GM06990 (cell line): ENCODE measurements at places on chromosomes 6 and 20.

DNA sequence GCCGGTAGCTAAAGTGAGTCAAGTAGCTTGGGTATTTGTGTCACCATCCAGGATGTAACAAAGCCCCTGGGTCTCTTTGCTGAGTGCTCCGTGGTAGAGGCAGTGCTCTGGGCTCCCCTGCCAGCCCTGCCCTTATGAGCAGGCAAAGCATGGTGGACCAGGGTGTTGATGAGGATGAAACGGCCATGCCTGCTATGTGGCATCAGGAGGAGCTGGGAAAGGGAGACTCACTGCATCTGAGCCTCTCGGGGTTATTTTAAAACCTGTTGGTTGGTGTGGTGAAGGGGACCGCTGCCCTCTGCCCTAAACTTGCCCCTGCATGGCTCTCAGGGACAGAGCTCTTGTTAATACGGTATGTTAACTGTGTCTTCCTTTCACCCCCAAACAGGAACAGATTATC is 143.1 kb downstream of the DTNBP1 start:
- DNase-seq: no peak

DNA sequence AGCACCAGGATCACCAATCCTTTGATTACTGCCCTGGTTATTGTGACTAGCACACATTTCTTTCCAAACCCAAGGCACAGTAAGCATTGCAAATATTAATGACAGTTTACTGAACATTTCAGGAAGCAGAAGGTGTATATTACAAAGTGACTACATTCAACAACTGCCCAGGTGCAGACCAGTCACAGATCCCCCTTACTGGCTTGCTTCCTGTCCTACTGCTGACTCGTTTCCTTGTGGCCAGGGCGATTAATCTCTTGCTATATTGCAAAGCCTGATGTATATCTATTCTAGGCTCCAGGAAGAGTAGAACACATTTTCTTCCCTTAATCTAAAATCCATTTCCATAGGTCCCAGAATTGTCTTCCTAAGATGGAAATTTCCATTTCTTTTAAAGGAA is 77.2 kb upstream of the EPHA7 start:
- DNase-seq: no peak

DNA sequence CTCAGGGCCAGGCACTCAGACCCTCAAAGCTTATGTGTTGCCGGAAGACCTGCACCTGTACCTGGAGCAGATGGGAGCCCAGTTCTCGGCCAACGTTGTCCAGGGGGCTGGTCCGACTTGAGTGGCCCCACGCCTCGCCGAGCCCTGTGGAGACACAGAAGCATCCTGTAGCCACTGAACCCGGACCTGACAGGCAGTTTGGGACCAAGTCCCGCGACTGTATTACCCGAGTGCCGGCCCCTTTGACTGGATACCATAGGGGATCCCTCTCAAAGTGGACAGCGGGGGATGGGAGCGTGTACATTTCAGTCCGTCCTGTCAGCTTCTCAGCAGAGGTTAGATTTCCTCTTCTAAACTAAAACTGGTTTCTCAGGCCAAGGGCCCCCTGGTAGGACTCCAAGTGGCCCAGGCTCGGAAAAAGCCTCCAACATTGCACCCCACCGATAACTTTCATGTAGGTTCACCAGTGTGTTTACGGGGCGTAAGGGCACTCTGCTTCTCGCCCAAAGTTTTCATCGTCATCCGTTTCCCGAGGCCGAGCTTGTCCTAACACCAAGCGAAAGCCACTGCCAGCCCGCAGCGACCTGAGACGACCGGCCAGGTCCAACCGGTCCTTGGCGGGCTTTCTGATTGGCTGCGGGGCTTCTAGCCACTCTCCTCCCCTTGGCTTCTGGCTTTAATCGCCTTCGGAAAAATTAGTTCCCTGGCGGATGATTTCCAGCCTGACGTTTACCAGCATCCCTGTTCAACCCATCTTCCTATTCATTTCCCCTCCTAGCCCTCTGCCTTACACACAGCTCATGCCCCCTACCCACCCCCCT is 10.8 kb downstream of the SIM1 start:
- DNase-seq: no peak

DNA sequence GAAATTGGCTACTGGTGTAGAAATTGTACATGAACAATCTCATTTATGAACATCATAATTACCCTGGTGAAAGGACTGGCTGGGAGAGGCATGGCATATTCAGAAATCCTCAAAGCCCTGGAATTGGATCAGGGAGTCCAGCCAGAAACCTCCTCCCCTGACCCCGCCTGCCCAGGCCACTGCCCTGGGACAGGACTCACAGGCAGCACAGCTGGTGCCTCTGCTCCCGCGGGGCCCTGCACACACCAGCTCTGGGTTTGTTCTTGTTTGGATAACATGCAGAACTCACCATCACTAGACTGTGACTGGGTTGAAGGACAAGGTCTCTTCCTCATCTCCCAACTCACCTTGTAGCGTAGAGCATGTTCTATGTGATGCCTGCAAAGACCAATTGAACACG is 56.2 kb downstream of the AGPAT4 start:
- no peak for DNase-seq

DNA sequence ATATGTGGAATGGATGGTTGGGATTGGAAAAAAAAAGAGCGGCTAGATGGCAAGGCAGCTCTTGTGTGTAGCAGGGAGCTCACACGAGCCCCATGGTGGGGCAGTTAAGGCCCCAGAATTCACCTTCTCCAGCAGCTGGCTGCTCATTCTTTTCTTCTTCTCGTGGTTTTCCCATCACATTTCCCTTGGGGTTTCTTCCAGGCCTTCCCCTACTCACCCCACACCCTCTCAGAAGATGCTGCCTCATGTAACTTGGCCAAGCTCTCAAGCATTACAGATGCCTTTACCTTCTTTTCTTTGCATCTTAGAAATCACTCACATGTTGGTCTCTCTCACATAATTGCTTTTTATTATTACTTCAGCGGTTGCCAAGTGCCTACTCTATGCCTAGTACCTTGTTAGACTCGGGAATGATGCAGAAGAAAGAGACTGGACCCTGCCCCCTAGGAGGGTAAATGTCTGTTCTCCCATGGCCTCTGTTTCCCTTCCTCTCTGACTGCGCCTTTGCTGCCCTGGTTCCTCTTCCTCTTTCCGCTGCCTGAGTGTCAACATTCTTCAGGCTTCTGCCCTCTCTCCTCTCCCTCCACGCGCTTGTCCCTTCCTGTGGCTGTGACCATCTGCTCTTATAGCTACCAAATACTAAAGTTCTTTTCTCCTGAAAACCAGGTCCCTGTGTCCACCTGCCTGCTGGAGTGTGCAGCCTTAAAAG is 28.6 kb downstream of the PPARD start:
- no peak for DNase-seq

DNA sequence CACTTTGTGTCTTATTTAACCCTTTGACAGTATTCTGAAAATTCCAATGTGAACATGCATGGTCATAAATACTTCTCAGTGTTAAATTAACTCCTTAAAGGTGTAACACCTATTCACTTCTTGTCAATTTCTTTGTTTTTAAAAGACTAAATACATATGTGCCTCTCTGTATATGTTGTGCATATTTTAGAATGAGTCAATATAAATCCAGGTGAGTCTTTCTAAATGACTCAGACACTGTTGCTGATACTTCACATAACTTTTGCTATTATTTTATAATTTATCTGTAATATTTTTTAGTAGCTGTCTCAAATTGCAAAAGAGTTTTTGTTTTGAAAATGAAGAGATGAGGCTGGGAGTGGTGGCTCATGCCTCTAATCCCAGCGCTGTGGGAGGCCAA is 36.0 kb downstream of the TIAM2 start:
- DNase-seq: no peak

DNA sequence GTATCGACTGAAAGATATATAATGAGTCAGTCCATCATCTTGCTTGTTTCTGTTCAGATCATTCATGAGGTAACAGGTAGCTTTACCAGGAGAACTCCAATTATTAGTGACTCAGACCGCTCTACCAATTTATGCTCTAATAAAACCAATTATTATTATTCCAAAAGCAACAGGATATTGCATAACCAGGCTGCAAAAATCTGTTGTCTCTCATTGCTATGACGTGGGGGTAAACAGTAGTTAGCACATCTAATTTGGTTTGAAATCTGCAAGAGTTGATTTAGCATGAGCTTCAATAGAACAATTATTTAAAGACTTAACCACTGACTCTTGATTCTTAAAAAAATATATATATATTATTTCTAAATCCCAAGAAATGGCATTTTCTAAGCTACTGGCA is 90.9 kb upstream of the MAP7 start:
- no peak for DNase-seq

GRCh38 chr6:143507358-143508145 is 4.0 kb downstream of the FUCA2 start:
- DNase-seq: peak; percentile 13

- DNase-seq: no peak
These were observed 118.0 kb upstream of the MAN1A1 start for GRCh38 chr6:119467488-119468081.

DNA sequence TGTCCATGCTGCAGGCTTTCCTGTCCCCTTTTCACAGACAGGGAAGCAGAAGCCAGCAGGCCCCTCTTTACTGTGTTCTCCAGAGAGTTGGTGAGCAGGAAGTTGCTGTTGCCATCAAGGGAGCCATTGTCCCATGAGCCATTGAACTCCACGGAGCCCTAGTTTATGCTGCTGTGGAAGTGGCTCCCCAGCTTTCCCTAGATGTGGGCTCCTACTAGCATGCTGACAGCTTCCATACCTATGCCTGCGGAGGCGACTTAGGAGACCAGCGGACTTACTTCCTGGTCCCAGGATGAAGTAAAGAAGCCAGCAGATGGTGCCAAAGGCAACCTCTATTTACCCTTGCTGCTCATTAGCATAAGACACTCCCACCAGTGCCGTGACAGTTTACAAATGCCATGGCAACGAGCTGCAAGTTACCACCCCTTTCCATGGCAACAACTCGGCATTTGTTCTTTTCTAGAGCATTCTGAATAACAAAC is 30.8 kb upstream of the FKBP1A start:
- no peak for DNase-seq

DNA sequence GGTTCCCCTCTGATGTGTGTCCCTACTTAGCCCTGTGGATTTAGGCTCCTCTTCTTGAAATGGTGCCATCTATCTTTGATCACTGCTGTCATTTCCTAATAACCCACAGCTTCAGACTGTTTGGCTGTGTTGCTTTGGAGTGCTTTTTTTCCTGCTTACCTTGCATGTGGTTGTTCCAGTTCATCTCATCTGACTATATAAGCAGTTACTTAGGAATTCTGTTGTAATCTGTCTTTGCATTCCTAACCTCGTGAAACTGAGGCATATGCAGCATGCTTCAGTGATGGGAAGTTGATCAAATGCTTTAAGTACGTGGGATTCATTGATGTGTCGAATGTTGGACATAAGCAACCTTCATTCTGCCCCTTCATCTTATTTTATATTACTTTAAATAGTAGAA is 115.8 kb upstream of the FLRT3 start:
- no peak for DNase-seq

DNA sequence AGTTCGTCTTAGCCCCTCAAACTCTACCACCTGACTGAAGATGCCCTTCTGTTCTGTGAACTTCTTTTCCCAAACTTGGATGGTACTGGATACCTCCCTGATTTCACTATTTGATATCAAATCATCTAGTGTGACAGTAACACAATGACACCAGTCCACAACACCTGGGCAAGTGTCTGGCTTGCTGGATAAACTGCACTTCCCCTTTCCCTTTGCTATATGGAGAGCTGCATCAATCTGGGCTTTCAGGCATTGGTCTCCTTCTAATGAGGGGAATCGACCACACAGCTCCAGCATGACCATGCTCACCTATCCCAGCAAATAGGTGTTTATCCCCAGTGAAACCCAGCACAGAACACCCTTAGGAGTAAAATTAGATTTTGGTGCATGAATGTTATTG is 3.1 kb downstream of the F13A1 start:
- DNase-seq: no peak

- DNase-seq: no peak
These were observed 10.6 kb downstream of the FARS2 start for GRCh38 chr6:5271926-5272325.

- DNase-seq: no peak
These were observed 178.0 kb downstream of the BMP7 start for GRCh38 chr20:57088436-57088835.

DNA sequence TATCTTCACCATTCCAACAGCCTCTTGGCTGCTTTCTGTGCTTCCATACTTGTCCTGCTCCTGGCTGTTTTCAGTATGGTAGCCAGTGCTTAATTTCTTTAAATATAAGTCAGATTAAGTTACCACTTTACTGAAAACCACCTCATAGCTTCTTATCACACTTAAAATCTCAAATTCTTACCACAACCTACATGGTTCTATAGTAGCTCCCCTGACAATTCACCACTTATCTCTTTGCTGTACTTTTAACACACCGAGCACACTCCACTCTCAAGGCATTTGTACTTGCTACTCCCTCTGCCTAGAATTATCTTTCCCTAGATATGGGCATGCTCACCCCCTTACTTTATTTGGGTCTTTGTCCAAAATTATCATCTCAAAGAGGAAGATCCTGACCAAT is 369.0 kb downstream of the TENT5A start:
- no peak for DNase-seq

GRCh38 chr20:32576560-32576959 is 8.6 kb downstream of the NOL4L start:
- DNase-seq: no peak

DNA sequence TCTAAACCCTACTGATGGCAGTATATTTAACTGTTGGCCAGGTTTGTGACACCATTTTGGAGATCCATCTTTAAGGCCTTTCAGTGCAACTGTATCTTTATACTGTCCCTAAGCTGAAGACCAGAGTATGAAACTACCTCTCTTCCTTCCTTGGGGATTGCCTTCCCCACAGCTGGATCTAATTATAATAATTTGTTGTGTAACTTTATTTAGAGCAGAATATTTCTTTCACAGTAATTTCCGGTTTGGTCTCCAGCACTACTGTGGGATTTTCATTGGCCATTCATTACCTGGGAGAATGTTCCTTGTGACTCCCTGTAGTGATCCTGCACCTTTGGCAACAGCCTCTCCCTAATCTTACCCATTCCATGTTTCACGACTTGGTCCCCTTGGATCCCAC is 75.2 kb downstream of the AKAP7 start:
- no peak for DNase-seq

- no peak for DNase-seq
These were observed 490.9 kb upstream of the SOX4 start for GRCh38 chr6:21102624-21103023.
